ENCODE measurements at places on chromosomes 3 and 15.

GRCh38 chr3:111071257-111072030 is at the start of gene NECTIN3:
Gene NECTIN3, plus strand, starts transcription at chr3:111071816. Its CDS starts 202 bp downstream, at chr3:111072018.
- DNase-seq = peak; percentile 82

- no peak for DNase-seq
These were observed 84.1 kb downstream of the GLDN start for GRCh38 chr15:51425517-51426040.

GRCh38 chr15:66880380-66881155 is 178.5 kb downstream of the SMAD6 start:
- no peak for DNase-seq

DNA sequence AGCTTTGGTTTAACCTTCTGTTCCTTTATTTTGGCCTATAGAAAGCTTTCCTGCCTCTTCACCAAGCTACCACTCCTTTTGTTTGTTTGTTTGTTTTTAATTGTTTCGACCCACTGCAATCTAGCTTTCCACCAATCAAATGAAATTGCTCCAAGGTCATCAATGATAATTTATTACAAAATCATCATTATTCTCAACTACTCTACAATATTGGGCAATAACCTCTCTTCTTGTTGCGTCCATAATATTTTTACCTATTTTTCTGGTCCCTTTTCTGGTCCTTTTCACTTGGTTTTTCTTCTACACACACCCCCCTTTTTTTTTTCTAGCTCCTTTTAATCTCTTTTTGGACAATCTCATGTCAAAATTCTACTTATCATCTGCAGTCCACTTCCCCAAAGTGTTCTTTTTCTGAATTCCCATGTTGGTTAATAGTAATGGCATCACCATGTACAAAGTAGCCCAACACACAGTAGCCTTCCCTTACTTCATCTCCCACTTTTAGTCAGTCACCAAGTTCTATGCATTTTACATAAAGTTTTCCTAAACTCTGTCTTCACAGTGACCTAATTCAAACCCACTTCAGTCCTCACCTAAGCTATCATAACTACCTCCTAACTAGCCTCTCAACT is 11.0 kb upstream of the ANKRD28 start:
- no peak for DNase-seq

DNA sequence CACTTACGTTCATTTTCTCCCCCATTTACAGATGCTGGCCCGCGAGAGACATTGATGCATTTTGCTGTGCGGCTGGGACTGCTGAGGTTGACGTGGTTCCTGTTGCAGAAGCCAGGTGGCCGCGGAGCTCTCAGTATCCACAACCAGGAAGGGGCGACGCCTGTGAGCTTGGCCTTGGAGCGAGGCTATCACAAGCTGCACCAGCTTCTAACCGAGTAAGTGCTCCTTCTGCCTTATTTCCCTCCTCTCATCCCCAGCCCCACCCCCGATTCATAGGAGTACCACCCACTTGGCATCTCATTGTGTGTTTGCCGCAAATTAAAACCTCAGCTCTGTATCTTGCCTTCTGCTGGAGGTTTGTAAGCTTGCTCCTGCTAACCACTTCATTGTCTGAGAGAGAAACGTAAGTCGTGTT is 163.3 kb downstream of the AKAP13 start:
- DNase-seq = no peak
